Retina (tissue), 1 donor: ENCODE measurements at places on chromosomes 16 and 17.

DNA sequence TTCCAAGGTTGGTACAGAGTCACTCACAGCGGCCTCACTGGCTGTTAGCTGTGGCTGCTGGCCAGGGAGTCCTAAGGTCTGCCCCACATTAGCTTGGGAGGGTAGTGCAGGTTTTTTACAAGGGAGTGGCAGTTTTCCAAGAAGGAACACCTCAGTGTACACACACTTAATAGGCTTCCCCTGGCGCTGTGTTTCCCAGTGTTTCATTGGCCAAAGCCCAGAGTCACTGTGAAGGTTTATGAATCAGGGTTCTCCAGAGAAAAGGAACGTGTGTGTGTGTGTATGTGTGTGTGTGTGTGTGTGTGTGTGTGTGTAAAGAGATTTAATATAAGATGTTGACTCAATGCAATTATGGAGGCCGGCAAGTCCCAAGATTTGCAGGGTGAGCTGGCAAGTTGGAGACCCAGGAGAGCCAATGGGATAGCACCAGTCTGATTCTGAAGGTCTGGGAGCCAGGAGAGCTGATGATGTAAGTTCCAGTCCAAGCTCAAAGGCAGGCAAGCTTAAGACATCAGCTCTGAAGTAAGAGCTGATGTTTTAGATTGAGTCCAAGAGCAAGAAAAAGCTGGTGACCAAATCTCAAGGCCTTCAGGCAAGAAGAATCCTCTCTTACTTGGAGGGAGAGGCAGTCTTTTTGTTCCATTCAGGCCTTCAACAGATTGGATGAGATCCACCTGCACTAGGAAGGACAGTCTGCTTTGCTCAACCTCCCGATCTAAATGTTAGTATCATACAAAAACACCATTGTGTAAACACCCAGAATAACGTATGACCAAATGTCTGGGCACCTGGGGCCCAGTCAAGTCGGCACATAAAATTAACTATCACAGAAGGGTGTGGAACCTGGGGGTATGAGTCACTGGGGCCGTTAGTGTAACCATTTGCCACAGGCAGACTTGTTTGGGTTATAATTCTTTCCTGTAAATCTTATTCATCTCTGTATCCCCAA lies 206.8 kb downstream of the PRKCA start:
- DNase-seq, result no peak

DNA sequence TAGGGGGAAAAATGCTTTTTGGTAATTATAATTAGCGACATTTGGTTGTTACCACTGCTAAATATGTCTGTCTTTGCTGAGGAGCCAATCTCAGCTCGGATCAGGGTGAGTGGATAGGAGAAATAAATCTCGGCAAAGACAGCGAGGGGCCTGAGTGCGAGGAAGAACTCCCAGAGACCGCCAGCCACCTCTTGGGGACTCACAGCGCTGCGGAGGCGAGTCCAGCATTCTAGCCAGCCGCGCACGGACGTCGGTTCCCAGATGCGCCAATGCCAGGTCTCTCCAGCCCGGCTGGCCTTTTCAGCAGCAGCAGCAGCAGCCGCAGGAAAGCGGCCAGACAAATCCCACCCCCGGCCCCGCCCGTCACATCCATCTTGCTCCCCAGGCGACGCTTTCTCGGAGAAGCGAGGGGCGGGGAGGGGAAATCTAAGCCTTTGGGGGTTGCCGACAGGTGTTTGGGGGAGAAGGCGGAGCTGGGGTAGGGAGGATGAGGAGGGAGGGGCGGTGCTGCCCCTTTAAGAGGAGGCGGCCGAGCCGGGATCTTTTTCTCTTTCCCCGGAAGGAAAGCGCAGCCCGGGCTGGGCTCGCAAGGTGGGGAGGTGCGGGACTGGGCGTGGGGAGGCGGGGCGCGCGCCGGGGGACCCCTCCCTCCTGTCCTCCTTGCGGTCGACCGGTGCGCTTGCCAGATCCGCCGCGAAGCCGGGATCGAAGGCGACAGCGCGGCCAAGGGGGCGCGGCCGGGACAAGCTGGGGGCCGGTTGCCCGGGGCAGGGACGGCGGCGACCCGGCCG lies at the start of gene ITGA3:
Gene ITGA3, plus strand, starts transcription at position 685 of the 791 bp plus-strand sequence. CDS start 330 bp downstream, outside the sequence.
- DNase-seq, result peak; percentile 85

- DNase-seq, result no peak
Observed at GRCh38 chr17:34382621-34383124, 19.6 kb upstream of the CCL1 start.

GRCh38 chr16:89444151-89444723 lies 46.1 kb downstream of the ANKRD11 start:
- no peak for DNase-seq

GRCh38 chr17:59521465-59522126 lies 43.8 kb upstream of the DHX40 start:
- DNase-seq, result peak; percentile 77

DNA sequence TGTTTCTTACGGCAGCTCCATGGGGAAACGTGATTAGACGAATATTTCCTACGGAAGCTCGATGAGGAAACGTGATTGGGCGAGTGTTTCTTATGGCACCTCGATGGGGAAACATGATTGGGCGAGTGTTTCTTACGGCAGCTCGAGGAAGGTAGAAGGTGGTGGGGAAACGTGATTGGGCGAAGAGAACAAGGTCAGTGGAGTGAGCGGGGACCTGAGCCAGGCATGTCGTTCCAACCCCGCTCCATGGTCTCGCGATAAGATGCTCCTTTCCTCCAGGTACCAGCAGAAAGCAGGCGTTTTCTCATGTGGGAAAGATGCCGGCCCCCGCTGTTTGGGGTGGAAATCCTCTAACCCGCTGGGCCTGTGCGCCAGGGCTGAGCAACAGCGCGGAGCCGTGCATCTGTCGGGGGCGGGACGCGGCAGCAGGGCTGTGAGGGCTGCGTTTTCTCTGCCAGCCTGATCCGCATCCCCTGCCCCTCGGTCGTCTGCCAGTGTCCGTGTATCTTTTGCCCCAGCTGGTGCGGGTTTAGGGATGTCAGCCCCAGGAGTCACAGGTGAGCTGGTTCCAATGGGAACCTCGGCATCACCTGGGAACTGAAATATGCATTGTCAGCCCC lies 25.6 kb upstream of the DOC2B start:
- no peak for DNase-seq
